ENCODE measurements at places on chromosomes 4 and X. TPM values are rescaled to one million over a fixed set of nuclear protein-coding genes. Genes with fewer than 3 reads are reported as not detected.

Gene JAKMIP1
- total RNA-seq, result 0.27 TPM

Gene THAP6
- total RNA-seq, result 15.4 TPM

Gene CCDC120
- 2.1 TPM for total RNA-seq

Gene TCEAL7
- not detected for total RNA-seq

Gene DNAAF6
- not detected for total RNA-seq

Gene SSX1
- total RNA-seq, result not detected

Gene S100P
- 10.0 TPM for total RNA-seq

Gene ANXA3
- 3.0 TPM for total RNA-seq

Gene NRK
- not detected for total RNA-seq

Gene CTAG1A
- total RNA-seq, result not detected

Gene RBMXL3
- not detected for total RNA-seq

Gene ZFYVE28
- total RNA-seq, result 6.2 TPM

Gene PGAM4
- total RNA-seq, result 1.2 TPM

Gene ELF4
- 16.5 TPM for total RNA-seq

Gene MAGED4B
- 0.44 TPM for total RNA-seq

Gene EREG
- total RNA-seq, result not detected

Gene UGT2B17
- total RNA-seq, result not detected

Gene CORIN
- total RNA-seq, result not detected

Gene SLITRK4
- not detected for total RNA-seq

Gene BMPR1B
- total RNA-seq, result not detected

Gene MCF2
- 0.07 TPM for total RNA-seq

Gene STOX2
- not detected for total RNA-seq

Gene COQ2
- total RNA-seq, result 18.7 TPM

Gene CT45A5
- total RNA-seq, result not detected

Gene CXCL11
- not detected for total RNA-seq

Gene OGT
- total RNA-seq, result 307 TPM

Gene FAM53A
- total RNA-seq, result 2.6 TPM

Gene ARSJ
- total RNA-seq, result 0.10 TPM

Gene SPANXN1
- not detected for total RNA-seq

Gene TMEM131L
- total RNA-seq, result 37.6 TPM

Gene SRPX
- not detected for total RNA-seq

Gene IL21
- 49.9 TPM for total RNA-seq

Gene NOX1
- total RNA-seq, result not detected

All from activated naive CD4-positive, alpha-beta T cell treated with anti-CD3 and anti-CD28 coated beads for 36 hours (primary cell).